ENCODE measurements at places on chromosomes 12 and 14. TPM values are rescaled to one million over a fixed set of nuclear protein-coding genes. Genes with fewer than 3 reads are reported as not detected.

The SMCO2 gene
- total RNA-seq = 0.22 TPM

The GSC gene
- not detected for total RNA-seq

The DHH gene
- 0.12 TPM for total RNA-seq

The NPFF gene
- total RNA-seq = not detected

The KIF26A gene
- 0.35 TPM for total RNA-seq

- H3K4me1 ChIP-seq = no peaks in the 10 kb centered on the region
- no peak overlapping the region for H3K27ac ChIP-seq
- no peak overlapping the region for H3K4me3 ChIP-seq
- no peak for DNase-seq
Observed at GRCh38 chr14:90440021-90440451, 43.2 kb downstream of the CALM1 start.

DNA sequence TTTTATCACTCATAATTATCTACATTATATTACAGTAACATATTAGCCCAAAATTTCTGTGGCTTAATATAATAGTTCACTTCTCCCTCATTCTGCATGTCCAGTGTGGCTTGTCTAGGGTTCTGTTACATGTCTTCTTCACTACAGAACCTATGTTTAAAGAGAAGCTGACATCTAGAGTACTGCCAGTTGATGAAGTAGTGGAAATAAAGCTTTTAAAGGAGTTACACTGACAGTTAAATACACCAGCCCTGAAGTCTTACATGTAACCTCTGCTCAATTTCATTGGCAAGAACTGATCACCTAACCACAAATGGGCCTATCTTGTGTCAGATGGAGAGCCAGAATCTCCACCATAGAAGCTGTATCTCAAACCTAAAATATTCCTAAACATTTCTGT is 32.9 kb downstream of the RPS6KA5 start:
- no peak for DNase-seq
- peaks cover 72% of the 10 kb centered on the region for H3K4me1 ChIP-seq
- peaks cover 47% of the 10 kb centered on the region for H3K36me3 ChIP-seq
- H3K27me3 ChIP-seq = no peaks in the 10 kb centered on the region
- no peak overlapping the region for H3K27ac ChIP-seq

DNA sequence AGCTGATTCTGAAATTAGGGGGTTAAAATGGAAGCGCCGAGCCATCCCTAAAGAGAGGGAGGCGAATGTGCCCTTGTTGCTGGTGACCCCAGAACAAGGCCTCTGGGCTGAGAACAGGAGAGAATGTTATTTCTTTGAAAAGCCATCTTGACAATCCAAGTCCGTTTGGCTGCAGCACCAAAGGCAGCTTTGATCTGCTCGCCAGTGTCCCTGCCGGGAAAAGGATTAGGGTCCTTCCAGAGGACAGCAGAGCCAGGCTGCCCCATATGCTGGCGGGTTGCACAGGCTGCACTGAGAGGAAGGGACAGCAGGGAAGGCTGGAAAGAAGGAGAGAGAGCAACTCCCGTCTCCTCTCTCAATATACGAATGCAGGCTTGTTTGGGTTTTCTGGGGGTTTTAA is 141.7 kb downstream of the TMEM132C start:
- H3K27me3 ChIP-seq = no peaks in the 10 kb centered on the region
- H3K27ac ChIP-seq = no peak overlapping the region
- no peak for DNase-seq
- H3K4me3 ChIP-seq = no peak overlapping the region
- H3K36me3 ChIP-seq = no peaks in the 10 kb centered on the region

- peaks cover 4% of the 10 kb centered on the region for H3K27me3 ChIP-seq
- H3K27ac ChIP-seq = no peak overlapping the region
- no peaks in the 10 kb centered on the region for H3K4me1 ChIP-seq
Observed at GRCh38 chr12:67256649-67257048, 12.5 kb upstream of the CAND1 start.

GRCh38 chr12:71888521-71888920 is 49.0 kb downstream of the TBC1D15 start:
- H3K36me3 ChIP-seq = peaks cover 39% of the 10 kb centered on the region
- H3K4me1 ChIP-seq = no peaks in the 10 kb centered on the region
- no peaks in the 10 kb centered on the region for H3K27me3 ChIP-seq
- no peak for DNase-seq
- H3K27ac ChIP-seq = no peak overlapping the region
- no peak overlapping the region for H3K4me3 ChIP-seq

DNA sequence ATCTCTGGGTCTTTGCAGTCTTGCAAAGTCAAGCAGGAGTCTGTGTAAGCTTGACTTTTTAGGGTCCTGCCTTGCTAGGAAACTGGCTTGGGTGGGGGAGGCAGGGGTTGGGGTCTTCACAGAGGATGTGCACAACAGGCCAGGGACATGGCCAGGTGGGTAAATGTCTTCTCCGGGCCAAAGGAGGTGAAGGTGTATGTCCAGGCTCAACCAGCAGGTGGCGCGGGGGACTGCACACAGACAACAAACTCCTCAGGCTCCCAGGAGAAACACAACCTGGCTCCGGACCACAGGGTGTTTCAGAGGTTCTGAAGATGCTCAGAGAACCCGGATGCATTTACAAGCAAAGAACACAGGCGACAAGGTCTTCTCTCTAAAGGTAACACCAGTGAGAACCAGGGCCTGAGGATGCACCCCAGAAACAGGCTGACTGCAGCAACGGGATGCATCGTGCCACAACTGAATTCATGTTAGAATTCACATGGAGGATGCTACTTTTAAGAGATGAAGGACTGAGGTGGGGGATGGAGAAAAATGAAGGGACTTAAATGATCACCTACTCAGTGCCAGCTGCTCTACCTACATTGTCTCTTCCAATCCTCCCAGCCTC is 56.0 kb downstream of the PLEKHG3 start:
- peaks cover 68% of the 10 kb centered on the region for H3K4me1 ChIP-seq
- H3K36me3 ChIP-seq = no peaks in the 10 kb centered on the region
- H3K27ac ChIP-seq = peak overlapping the region; percentile 59
- peaks cover 14% of the 10 kb centered on the region for H3K27me3 ChIP-seq

- no peak overlapping the region for H3K4me3 ChIP-seq
- peak; percentile 65 for DNase-seq
- H3K4me1 ChIP-seq = no peaks in the 10 kb centered on the region
- H3K27me3 ChIP-seq = no peaks in the 10 kb centered on the region
Observed at GRCh38 chr12:112198120-112198733, 72.9 kb downstream of the TRAFD1 start.

DNA sequence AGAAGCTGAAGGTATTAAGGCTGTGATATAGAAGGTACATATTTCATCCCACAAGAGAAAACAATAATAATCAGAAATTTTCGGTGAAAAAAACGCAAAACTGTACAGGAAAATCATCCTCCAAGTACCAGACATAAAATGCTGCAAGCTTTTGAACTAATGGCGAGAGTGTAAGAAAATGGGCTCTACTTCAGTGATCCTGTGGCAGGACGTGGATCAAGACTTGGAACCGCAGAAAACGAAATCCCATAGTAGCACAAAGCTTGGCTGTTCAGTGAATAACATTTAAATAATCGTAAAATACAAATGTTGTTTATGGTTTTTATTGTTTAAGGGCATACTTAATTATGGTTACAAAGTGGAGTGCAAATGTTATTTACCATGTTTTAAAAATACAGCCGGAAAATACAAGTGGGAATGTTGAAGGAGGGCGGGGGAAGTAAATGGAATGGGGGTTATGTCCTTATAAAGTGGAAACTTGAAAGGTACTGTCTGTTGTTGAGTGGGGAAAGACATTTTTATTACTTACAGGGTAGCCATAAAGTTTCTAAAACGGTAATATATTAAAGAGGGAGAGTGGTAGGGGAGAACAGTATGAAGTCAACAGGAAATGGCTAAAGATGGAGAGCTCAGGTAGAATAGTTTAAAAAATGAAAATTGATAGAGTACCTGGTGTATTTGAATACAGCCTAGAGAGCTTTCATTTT is 1.1 kb downstream of the SMIM10L1 start:
- peak overlapping the region; percentile 100 for H3K27ac ChIP-seq
- peak overlapping the region; percentile 96 for H3K4me3 ChIP-seq
- H3K27me3 ChIP-seq = no peaks in the 10 kb centered on the region
- H3K36me3 ChIP-seq = peaks cover 63% of the 10 kb centered on the region
- H3K4me1 ChIP-seq = peaks cover 53% of the 10 kb centered on the region

GRCh38 chr14:102491786-102492530 is 17.6 kb downstream of the ANKRD9 start:
- H3K27me3 ChIP-seq = no peaks in the 10 kb centered on the region
- no peaks in the 10 kb centered on the region for H3K4me1 ChIP-seq
- no peaks in the 10 kb centered on the region for H3K36me3 ChIP-seq
- DNase-seq = no peak
- H3K4me3 ChIP-seq = no peak overlapping the region

- peaks cover 14% of the 10 kb centered on the region for H3K4me1 ChIP-seq
- H3K27me3 ChIP-seq = peaks cover 11% of the 10 kb centered on the region
- peaks cover 2% of the 10 kb centered on the region for H3K36me3 ChIP-seq
- H3K27ac ChIP-seq = no peak overlapping the region
Observed at GRCh38 chr12:52082988-52083637, 3.6 kb downstream of the SMIM41 start.

DNA sequence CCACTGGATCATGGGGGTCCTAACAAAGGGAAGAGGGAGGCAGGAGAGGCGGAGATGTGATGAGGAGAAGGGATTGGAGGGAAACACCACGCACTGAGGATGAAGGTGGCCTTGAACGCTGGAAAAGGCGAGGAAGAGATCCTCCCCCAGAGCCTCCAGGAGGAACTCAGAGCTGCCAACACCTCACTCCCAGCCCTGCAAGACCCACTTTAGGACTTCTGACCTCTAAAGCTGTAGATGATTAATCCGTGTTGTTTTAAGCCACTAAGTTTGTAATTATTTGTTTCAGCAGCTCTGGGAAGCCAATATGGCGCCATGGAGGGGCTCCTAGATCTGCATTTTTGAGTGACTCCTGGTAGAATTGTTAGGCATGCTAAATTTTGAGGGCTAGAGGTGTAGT is 74.6 kb upstream of the CEP83 start:
- H3K4me1 ChIP-seq = peaks cover 24% of the 10 kb centered on the region
- no peak overlapping the region for H3K4me3 ChIP-seq
- H3K36me3 ChIP-seq = no peaks in the 10 kb centered on the region
- peak overlapping the region; percentile 42 for H3K27ac ChIP-seq

GRCh38 chr12:111767362-111768158 is 827 bp downstream of the ALDH2 start:
- peaks cover 43% of the 10 kb centered on the region for H3K27me3 ChIP-seq
- peaks cover 3% of the 10 kb centered on the region for H3K36me3 ChIP-seq
- no peak for DNase-seq
- no peak overlapping the region for H3K27ac ChIP-seq
- H3K4me3 ChIP-seq = peak overlapping the region; percentile 71
- H3K4me1 ChIP-seq = peaks cover 14% of the 10 kb centered on the region

DNA sequence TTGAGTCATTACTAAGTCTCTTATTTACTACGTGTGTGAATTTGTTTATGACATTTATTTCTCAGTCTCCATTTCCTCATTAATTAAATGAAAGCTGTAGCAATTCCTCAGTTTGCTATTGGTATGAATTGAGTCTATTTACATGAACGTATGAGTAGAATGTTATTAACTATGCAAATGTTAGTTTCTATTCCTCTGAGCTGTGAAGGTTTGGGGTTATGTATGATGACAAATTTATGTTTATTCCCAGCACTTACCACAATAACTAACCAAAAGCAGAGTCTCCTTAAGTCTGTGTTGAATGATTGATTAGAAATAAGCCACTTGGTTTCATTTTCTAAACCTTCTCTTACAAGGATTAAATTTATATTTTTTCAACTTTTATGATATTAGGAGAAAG is 1340.9 kb downstream of the FSCB start:
- H3K4me3 ChIP-seq = no peak overlapping the region
- no peak for DNase-seq
- H3K27me3 ChIP-seq = no peaks in the 10 kb centered on the region
- H3K4me1 ChIP-seq = no peaks in the 10 kb centered on the region

DNA sequence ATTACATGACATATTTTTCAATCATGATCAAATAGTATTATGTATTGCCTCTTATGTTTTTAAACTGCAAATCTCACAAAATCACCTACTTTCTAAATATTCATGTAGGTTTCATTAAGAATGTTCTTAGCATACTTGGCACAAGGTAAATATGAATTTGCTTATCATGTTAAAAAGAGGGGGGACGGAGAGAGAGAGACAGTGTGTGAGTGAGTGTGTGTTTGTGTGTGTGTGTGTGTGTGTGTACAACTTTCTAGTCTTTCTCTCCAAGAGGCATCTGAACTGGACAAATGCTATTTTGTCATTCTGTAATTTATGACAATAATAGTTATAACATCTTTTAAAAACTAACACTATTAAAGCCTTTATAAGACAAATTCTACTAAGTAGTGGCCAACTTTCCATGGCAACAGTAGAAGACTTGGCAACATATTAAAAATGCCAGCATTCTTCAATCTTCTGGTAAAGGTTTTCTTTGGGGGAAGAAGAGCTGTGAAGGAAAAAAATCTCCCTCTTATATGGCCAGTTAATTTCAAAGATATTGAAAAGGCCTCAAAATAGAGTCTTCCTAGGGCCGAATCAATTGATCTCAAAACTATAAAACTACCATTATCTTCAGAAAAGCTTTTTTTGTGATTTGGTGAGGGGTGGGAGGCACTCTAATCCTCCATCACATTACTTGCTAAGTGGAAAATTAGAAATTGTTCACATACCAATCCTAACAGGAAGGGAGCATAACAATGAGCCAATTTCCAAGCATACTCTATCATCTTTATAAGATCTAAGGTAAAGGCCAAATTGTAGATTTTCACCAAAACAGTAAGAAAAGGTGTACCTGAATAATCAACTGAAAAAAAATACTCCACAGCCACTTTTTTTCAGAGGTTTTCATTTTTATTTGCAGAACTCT is 28.2 kb downstream of the CDK17 start:
- peaks cover 64% of the 10 kb centered on the region for H3K4me1 ChIP-seq
- peaks cover 27% of the 10 kb centered on the region for H3K36me3 ChIP-seq
- no peak overlapping the region for H3K27ac ChIP-seq
- H3K27me3 ChIP-seq = no peaks in the 10 kb centered on the region
- H3K4me3 ChIP-seq = no peak overlapping the region
- DNase-seq = no peak

GRCh38 chr12:601976-602699 is 61.1 kb downstream of the NINJ2 start:
- H3K4me3 ChIP-seq = no peak overlapping the region
- H3K36me3 ChIP-seq = no peaks in the 10 kb centered on the region
- DNase-seq = no peak
- no peaks in the 10 kb centered on the region for H3K27me3 ChIP-seq
